Skeletal muscle cell (primary cell): ENCODE measurements at places on chromosomes 5 and 9.
A peak's percentile ranks its signal among the peaks of the same experiment; 100 is the strongest.

DNA sequence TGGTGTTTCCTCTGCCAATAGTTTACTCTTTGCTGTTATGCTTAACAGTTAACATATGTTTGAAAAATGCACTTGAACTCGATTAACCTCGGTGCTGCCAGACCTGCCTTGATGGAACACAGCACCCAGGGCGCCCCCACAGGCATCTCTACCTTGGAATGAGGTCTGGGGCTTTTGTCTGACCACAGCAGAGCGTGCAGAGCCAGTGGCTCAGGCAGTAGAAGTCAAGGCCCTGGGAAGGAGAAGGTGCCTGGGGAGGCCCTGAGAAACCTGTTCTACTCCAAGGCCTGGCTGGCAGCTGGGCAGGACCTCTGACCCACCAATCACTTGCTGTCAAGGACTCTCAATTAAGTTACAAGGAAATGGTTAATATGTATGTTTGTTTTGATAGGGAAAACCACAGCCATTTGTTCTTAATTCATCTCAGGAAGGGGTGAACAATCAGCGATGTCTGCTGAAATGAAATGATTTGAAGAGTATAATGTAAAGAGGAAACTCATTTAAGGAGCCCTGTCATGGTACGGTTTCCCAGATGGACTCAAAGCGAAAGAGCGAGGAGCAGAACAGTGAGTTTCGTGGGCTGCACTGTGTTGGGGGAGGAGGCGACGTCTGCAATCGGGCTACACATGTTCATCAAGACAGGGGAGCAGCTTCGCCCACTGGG lies 21.9 kb downstream of the MACROH2A1 start:
- no peak for DNase-seq

DNA sequence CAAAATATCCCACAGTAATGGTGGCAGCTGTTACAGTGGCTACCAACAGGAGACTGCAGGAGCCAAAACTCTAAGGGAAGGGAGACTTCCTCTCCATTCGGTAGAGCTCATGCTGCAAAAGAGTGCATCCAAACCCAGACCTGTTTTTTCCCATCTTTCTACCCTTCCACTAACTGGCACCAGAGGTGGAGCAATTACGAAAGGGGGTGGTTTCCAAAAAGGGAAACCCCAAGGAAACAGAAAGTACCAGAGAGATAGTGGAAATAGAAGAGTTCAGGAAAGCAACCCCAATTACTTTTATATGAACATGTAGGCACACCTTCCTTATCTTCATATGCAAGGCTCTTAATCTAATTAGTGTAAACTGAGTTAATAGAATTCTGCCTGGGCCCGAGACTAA lies 7.3 kb upstream of the WDR41 start:
- DNase-seq, result no peak

GRCh38 chr5:149808264-149808982 lies 78.3 kb downstream of the PPARGC1B start:
- DNase-seq, result no peak

DNA sequence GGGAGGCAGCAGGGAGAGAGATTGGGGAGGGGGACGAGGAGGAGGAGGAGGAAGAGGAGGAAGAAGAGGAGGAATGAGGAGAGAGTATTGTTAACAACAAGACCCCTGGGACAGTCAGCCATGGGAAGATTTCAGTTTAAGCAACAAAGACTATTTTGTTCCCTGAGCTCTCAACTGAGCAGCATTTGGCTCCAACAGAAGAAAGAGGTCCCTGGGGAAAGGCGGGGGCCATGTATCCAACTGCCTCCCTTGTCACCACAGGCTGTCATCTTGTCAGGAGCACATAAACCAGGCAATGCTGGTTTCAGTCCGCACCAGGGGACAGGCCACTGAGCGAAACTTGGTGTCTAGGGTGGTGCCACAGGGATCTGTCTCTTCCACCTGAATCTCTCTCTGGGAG lies 316.1 kb downstream of the TLE1 start:
- no peak for DNase-seq

DNA sequence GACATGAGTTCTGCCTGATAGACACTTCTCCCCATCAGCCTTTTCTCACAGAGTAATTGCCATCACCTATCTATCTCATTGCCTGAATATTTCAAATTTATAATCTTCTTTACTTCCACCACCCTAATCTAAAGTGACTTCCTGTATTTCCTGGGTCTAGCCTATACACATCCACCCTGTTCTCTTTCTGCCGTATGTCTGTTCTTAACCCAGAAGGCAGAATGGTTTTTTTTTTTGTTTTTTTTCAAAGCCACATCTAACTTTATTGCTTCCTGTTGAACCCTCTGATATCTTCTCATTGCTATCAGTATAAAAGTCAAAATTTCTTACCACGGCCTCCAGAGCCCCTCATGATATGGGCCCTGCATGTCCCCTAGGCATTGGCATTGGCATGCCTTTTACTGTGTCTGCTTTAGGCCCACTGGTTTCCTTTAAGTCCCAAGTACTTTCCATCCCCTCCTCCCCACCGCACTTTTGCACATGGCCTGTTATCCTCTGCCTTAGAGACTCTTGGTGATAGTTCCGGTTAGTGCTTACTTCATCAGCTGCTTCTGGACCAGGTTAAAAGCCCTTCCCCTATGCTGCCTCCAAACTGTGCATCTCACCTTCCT lies 159.9 kb downstream of the MAN2A1 start:
- DNase-seq, result no peak

DNA sequence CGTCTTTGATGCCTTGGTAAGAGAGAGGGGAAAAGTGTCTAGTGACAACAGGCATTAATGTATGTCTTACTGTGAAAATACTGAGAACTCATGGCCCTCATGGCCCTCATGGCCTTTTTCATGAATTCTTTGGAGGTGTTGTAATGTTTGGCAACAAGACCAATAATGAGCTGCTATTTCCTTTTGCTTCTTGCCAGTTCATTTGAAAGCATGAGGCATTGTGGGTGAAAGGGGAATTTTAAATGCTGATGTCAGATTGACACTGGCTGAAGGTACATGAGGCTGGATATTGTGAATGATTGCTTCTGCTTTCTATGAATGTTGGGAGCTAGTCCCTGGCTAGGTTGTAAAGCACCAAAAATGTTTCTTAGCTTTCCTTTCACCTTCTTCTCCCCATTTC lies 79.2 kb downstream of the DOCK2 start:
- peak; percentile 49 for DNase-seq

- DNase-seq, result no peak
These were observed 55.6 kb downstream of the SPTLC1 start for GRCh38 chr9:92059661-92060060.

- DNase-seq, result no peak
These were observed 2.3 kb downstream of the NTRK2 start for GRCh38 chr9:84671586-84672521.

DNA sequence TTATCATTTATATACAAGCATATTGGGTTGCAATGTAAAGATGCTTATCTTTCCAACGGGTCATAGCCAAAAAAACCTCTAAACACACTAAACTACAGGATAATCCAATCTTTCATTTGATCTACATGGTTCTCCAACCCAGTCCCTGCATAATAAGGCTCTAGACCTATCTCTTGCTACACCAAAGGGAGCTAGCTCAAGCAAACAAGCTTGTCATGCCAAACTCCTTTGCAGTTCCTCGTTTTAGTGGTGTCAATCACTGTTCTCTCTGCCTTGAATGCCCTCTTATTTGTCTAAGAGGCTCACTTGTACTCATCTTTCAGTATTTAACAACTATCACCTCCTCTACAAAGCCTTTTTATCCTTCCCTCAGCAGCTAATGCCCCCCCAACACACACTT lies 5.6 kb downstream of the HOMER1 start:
- no peak for DNase-seq

- no peak for DNase-seq
These were observed 42.9 kb upstream of the GRIA1 start for GRCh38 chr5:153447534-153447933.

GRCh38 chr5:2914981-2915484 lies 163.6 kb upstream of the IRX2 start:
- no peak for DNase-seq

- no peak for DNase-seq
These were observed 99.8 kb downstream of the ESM1 start for GRCh38 chr5:54885636-54886035.

GRCh38 chr5:39475881-39476842 lies 51.4 kb upstream of the DAB2 start:
- DNase-seq, result no peak

- DNase-seq, result no peak
These were observed 129.0 kb downstream of the DAB2IP start for GRCh38 chr9:121780177-121781040.

DNA sequence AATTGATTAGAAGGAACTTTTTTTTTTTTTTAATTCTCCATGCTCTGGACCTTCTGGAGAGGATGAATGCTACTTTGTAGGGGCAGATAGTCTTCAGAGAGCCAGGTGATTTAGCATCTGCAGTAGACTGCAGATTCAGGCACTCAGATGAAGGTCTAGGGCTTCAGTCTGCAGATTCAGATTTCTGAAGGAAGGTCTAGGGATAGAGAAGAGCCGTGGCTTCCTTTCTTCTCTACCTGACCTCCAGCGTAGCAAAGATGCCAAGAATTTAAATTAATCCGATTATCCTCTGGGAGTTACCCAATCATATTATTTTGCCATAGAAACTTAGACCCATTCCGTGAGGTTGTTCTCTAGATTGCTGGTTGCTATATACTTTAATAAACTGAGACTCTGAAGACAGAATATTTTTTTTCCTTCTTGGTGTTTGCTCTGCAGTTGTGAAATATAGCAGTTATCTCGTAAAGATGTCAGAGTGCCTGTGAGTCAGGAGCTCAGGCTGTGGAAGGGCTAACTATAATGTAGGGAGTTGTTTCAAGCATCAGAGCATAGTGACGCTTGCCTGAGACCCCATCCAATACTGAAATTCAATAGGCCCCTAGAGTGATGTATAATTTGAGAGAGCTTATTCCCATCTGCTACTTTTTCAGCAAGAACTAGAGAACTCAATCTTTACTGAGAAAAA lies 132.7 kb upstream of the SLC12A2 start:
- DNase-seq, result peak; percentile 74

DNA sequence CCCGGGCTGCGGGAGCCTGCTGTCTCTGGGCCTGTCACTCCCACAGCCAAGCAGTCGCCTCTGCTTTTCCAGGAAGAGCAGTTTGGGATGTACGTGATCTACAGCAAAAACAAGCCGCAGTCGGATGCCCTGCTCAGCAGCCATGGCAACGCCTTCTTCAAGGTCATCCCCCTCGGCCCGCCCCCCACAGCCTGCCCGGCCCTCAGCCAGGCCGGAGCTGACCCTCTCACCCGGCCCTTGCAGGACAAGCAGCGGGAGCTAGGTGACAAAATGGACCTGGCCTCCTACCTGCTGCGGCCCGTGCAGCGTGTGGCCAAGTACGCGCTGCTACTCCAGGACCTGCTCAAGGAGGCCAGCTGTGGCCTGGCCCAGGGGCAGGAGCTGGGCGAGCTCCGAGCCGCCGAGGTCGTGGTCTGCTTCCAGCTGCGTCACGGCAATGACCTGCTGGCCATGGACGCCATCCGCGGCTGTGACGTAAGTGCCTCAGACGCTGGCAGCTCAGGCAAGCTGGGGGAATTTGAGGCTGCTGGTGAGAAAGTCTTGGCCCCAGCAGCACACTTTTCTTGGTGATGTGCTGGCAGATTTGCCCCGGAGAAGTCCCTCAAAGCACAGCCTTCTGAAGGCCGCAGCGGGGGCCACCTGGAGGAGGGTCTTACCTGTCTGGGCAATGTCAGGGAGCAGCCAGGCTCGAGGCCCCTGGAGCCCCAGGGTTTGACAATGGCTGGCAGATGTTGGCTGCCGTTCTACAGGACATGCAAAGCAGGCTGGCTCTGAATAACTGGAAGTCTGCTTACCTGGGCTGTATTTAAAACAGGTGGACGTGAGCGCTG lies 20.1 kb upstream of the LRRC14B start:
- DNase-seq, result no peak

DNA sequence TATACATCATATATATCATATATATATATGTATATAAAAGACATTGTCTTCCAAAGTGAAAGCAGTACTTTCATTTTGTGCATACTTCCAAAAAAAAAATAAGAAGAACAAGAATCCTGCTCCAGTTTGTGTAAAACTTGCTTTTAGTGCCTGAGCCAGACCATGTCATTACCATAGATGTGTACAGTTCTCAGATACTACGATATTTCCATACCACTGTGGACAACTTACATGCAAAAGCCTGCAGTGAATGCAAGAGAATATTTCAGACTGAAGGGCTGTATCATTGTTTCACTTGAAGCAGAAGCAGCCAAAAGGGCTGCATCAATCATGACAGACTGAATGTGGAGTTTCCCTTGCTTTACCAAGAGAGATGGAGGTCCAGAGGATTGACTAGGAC lies 72.6 kb upstream of the CYLC2 start:
- DNase-seq, result no peak

GRCh38 chr5:146643776-146644175 lies 127.8 kb upstream of the GPR151 start:
- no peak for DNase-seq

GRCh38 chr9:19876569-19877316 lies 87.9 kb upstream of the SLC24A2 start:
- DNase-seq, result no peak

DNA sequence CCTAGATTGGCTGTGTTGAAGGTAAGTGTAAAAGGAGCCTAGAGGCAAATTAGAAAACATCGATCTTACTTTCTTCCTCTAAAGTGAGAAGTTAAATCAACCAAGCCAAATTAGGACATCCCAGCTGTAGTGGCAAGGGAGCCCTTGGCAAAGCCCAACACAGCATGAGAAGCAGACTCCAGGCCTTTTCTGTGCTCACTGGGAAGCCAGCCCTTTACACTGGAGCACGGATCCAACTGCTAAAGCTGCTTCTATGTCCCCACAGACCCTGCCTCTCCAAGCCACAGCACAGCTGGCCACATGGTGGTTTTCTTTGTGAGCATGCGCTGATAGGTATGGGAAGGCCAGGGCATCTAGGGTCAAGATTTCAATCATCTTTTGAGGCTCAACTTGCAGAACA lies 94.1 kb downstream of the APBA1 start:
- DNase-seq, result no peak

GRCh38 chr5:26259081-26259480 lies 779.3 kb downstream of the CDH9 start:
- DNase-seq, result no peak

DNA sequence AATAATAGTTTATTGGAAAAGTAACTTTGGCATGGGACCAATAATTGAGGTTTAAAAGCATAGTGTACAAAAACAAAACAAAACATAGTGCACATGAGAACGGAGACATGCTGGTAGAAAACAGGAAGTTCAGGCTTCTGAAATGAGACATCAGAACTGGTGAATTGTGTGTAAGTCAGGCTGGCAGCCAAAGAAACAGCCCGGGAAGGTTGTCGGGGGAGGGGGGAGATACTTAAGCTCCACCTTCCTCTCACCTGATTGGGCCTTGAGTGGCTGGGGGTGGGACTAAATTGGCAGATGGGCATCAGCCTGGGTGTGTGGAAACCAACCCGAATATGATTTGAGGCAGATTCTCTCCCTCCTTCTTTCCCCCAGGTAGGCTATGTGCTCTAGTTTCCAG lies 256.3 kb downstream of the SMARCA2 start:
- no peak for DNase-seq

GRCh38 chr5:73122875-73123810 lies 2.8 kb downstream of the TMEM171 start:
- peak; percentile 61 for DNase-seq

DNA sequence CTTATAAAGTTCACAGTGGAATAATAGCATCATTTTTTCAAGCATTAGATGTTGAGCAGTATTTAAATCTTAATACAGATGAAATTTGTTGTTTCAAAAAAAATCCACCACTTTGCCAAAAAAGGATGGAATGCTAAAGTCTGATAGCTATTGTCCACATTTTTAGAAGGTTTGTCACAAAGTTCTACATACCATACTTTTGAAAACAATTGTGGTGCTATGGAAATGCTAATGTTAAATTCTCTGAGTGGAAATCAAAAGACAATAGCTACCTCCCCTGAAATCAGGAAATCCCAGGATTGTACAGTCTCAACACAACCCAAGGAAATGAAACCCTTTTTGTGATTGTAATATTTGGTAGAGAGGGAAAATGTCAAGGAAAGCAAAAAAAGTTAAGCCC lies 19.3 kb upstream of the GRAMD2B start:
- no peak for DNase-seq
